ENCODE measurements at places on chromosomes 3 and 15.

DNA sequence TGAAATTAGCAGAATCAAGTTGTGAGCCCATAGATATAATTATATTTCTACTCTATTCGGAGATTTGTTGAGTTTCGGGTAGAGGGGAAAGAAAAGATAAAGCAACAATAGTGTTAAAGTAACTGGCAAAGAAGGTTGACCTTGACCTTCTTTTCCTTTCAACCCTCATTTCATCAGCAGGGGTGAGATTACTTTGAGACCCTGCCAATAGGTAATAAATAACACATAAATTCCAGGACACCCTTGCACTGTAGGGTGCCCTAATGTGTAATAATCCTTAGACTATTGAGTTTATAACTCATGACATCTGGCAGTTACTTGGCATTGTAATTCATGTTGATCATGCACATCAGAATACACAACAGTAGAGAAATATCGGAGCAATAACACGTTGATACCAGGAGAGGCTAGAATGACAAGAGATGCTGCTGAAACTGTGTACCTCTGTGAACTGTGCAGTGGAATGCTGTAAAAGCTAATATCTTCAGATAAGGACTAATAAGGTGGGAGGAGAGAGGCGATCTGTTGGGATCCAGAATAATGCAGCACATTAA, 426.7 kb downstream of the ROBO2 start:
- DNase-seq: no peak

DNA sequence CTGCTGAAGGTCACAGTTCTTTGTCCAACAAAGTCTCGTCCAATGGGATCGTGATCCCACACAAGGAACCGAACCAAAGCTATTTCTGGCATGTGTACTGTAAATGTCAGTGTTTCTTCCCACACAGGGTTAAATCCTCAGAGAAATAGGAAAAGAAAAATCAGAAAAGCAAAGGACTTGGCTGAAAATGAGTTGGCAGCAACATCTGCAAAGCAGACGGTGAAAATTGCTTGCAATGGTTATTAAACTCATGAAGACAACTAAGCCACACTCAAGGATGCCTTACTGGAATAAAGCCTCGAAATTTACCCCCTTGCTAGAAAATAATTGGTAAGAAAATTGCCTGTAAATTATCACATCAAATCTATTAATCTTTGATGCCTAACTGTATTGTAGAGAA, 195.2 kb upstream of the STRIT1 start:
- DNase-seq: no peak

GRCh38 chr3:69510481-69511030, 124.7 kb upstream of the FRMD4B start:
- DNase-seq: no peak

- no peak for DNase-seq
These were observed 181.0 kb downstream of the SI start for GRCh38 chr3:164897342-164897741.

- DNase-seq: no peak
These were observed 78.7 kb upstream of the TSC22D2 start for GRCh38 chr3:150329408-150329807.

DNA sequence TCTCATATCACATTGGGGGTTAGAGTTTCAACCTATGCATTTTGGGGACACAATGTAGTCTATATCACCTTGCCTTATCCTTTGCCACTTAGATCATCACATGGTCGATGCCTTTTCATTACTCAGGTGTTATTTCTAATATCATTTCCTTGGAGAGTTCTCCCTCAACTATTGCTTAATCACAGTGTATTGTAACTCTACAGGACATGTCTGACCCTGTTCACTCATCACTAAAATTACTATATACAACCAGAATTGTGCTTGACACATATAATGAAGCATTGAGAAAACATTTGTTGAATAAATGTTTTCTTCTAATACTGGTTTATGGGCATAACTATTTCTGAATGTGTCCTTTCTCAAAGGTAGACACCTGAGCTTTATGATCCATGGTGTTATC, 207.4 kb downstream of the EPHA6 start:
- no peak for DNase-seq

GRCh38 chr15:77836121-77836692, 203.5 kb upstream of the LINGO1 start:
- DNase-seq: no peak

DNA sequence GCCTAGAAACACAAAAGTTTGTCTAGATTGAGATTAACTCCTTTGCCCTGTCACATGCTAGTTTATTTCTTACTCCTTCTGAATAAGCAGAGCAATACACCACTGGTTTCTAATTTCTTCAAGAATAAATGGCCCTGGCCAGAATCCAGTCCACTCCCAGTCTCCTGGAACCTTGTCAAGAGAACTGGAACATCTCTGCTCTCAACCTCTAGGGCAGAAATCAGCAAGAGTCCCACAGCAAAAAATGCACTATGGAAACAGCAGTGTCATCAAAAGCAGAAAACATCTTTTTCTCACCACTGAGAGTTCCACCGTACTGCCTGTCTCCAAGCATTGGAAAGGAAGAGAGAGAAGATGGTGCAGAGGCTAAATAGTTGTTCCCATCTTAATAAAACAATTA, 35.9 kb upstream of the PPP2R3A start:
- no peak for DNase-seq

- no peak for DNase-seq
These were observed 278.1 kb downstream of the ULK4 start for GRCh38 chr3:41683666-41684350.
